AG10803 (cell line): ENCODE measurements at places on chromosomes 2 and 18.

- DNase-seq, result no peak
Measured at GRCh38 chr2:9273486-9274130, 67.0 kb downstream of the ASAP2 start.

DNA sequence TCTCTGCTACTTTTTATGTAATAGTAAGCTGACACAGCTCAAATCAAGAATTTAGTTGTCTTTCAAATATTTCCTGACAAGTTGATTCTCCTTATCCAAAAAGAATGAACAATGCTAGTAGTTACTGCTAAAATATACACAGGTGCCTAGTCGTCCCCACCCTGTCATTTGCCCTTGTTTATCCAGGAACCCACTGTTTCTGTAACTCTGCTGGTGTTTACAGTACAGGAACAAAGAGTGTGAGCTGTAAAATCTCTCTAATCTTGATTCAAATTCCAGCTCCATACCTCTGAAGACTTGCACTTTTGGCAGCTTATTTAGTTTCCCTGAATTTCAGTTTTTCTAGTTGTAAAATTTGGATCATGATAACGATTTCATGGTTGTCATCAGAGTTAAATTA, 21.1 kb upstream of the SCYGR2 start:
- no peak for DNase-seq

DNA sequence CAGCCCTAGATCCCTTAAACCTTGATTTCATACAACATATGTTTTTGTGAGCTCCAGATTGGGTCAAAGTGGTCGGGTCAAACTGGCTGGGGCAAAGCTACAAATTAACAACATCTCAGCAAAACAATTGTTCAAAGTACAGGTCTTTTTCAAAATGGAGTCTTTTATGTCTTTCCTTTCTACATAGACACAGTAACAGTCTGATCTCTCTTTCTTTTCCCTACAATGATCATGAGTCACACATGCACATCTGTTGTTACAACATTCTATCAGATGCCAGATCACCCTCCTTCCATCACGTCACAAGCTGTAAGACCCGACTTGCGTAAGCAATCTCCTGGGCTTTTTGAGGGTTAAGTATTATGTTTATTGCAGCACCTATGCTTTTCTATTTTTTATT, 55.1 kb downstream of the RHOB start:
- peak; percentile 99 for DNase-seq

GRCh38 chr2:25295621-25296020, 46.1 kb downstream of the DNMT3A start:
- no peak for DNase-seq
